ENCODE measurements at places on chromosomes 11 and 22.

GRCh38 chr22:24285245-24285644, 14.6 kb downstream of the SPECC1L start:
- DNase-seq: no peak

GRCh38 chr11:103875855-103876510, 160.5 kb upstream of the DDI1 start:
- DNase-seq: no peak

DNA sequence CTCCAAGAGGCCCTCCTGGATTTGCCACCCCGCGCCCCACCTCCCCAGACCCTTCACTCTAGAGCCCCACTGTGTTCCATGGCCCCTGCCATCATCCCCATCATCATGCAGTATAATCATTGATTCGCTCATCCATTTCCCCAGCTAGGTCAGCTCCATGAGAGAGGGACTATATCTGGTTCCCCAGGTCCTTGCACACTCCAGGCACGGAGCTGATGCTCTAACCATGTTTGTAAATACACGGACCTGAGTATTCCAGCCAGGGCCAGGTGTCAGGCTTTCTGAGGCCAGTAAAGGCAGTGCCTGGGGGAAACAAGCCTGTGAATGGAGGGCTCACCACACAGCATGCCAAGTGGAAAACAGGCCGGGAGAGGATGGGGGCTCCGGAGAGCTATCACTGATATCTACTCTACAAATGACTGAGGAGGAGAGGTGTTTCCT, 27.1 kb upstream of the OAF start:
- no peak for DNase-seq

DNA sequence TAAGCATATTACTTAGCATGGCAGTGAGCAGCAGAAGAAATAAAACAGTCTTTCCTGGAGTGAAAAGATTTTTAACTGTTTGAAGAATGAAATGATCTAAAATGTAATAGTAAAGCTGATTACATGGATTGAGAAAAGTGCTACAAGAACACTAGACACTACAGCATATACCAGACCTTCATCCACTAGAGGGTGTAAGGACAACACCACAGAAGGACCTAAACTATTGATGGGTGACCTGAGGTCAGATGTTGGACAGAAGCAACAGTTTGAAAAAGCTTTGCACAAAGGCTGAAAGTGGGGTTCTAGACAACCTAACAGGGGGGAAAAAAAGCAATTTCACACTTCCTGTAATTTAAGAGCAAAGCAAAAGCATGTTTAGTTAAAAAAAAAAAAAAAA, 97.7 kb downstream of the RBFOX2 start:
- no peak for DNase-seq

GRCh38 chr11:62931499-62932278, 10.5 kb upstream of the CHRM1 start:
- DNase-seq: no peak

- DNase-seq: no peak
Measured at GRCh38 chr11:61361237-61361740, 393 bp downstream of the CYB561A3 start.

All from head of caudate nucleus (tissue), 42 donors.